ENCODE measurements at places on chromosomes 3 and 15.

GRCh38 chr3:55661141-55661540 is 174.0 kb upstream of the WNT5A start:
- DNase-seq, result no peak

- no peak for DNase-seq
Observed at GRCh38 chr3:58353722-58354553, 21.2 kb downstream of the PXK start.

GRCh38 chr3:72352176-72352575 is 496.1 kb downstream of the SHQ1 start:
- DNase-seq, result no peak

DNA sequence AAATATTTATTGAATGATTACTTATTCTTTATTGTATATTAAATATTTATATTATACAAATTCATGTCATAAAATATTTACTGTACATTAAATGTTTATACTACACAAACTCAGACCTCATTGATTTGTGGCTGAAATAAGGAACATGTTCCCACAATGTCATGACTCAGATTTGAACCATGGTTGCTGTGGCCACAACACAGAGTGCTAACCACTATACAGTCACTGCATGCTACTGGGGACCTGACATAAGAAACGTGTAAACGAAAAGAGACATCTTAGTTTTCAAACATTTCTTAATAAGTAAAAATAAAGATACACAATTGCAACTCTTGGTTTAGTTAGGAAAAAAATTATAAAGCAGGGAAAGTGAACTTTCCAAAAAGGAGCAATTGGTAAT is 99.1 kb upstream of the AGTR1 start:
- no peak for DNase-seq

DNA sequence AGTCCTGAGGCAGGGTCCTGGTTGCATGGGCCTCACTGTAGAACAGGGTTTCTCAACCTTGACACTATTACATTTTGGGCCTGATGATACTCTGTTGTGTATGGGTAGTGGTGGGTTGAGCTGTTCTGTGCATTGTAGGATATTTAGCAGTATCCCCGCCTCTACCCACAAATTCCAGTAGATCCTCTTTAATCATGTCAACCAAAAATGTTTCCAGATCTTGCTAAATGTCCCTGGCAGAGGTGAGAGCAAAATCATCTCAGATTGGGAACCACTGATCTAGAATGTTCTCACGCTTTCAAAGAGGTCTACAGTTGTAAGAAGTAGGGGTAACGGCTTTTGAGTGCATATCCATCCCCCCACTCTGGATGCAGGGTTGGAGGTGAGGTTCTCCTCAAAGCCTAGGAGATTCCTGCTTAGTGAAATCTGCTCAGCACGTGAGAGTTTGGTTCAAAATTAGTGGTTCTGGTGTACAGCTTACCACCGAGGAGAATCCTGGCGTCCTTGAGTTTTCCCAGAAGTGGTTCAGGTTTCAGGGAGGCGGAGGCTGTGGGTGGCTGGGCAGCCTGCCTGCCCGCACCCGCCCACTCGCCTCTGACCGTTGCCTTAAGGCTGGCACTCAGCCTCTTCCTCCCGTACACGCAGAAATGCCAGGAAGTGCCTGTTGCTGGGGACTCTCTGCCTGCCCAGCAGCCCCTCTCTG is 5.3 kb downstream of the ACVR2B start:
- no peak for DNase-seq

DNA sequence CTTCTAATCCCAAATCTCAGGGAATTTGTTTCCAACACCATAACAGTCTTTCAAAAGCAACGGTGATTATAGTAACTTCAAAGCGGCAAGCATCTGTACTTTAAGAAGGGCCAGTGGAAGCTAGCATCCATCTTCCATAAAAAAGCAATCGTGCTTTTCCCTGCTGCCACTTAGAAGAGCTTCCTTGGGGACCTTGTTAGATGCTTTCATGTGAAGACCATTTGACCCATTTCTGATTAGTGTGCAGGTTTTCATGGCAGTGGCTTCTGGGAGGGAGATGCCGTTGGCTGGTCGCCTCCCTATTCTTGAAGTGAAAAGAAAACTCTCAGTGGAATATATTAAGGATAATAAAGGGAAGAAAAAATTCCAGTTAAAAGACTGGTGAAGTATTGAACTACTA is 354.1 kb downstream of the ROBO2 start:
- no peak for DNase-seq

DNA sequence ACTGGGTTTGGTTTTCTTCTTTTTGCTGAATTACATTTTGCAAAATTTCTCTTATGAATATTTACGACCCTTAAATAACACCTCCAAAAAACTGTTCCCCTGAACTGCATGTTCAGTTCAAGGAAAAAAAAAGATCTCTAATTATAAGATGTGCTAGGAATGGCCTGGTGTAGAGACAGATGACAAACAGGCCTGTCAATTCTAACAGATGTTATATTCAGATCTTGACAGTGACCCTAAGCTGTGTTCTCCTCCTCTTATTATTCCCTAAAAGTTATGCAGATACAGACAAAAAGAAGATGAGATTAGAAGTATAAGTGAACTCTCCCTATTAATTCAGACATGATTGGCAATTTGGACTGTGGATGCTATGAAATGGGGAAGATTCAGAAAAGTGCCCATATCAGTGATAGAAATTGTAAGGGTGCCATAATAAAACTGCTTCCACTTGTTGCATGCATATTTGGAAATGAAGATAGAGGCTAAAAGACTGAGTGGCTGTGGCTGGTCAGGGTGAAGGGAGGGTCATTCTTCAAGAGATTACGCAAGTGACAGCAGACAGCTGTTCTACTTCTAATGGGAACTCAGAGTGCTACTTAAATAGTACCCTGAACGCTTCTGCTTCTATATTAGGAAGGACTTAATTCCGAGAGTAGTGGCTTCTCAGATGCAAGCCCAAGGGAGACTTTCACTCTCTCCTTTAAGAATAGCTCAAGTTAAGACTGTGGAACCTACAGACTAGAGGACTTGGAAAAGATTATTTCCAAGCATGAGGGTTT is 75.5 kb downstream of the ADAMTS9 start:
- DNase-seq, result no peak

DNA sequence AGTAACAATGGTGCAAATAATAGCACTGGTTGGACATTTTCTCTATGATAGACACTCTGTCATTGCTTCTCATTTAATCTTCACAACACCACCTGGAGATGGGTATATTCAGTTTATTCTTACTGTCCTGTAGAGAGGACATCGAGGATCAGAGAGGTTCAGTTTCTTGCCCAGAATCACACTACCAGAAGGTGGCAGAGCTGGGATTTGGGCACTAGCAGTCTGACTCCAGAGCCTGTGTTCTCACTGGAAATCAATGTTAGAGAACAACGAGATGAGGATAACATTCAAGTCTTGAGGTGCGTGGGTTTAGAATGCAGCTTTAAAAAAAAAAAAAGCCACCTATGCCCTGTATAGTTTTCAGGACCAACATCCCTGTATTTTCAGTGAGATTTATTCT is 127.8 kb downstream of the SYNPR start:
- no peak for DNase-seq

- no peak for DNase-seq
Observed at GRCh38 chr3:119147494-119147893, 1.5 kb downstream of the TEX55 start.

GRCh38 chr3:60600848-60601247 is 650.4 kb downstream of the FHIT start:
- DNase-seq, result no peak

DNA sequence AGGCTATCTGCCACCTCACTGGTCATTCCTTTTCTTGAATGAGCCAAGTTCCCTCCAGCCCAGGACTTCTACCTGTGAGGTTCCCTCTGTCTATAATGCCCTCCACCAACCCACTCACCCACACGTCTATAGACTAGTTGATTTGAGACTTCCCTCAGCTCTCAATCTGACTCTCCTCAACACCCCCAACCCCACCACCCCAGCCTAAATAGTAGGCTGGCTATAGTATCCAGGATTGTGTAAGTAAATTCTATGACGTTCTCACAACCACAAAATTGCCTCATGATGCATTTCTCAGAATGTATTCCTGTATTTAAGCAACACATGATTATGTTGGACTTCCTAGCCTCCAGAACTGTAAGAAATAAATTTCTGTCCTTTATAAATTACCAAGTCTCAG is 2.2 kb downstream of the PLSCR1 start:
- DNase-seq, result no peak

DNA sequence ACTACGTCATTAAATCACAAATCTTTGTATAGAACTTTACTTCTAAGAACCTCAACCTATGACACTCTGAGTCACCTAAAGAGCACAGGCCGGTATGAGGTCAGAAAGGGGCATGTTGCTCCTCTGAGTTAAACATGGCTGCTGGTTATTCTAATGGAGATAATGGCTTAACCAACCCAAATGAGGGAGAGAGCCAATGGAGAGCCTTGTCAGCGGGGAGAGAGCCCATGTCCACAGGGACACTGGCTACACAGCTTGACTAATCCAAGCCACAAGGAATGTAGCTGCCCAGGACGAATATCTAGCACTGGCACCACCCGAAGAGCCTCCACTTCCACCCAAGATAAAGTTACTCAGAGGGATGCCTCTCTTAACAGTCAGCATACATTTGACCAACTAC is 77.0 kb upstream of the STAC start:
- DNase-seq, result no peak

GRCh38 chr3:183356920-183357319 is 71.5 kb downstream of the MCF2L2 start:
- no peak for DNase-seq

- DNase-seq, result no peak
Observed at GRCh38 chr3:99313485-99313884, 324.9 kb upstream of the COL8A1 start.

GRCh38 chr3:62325896-62326295 is 47.5 kb downstream of the FEZF2 start:
- DNase-seq, result no peak

DNA sequence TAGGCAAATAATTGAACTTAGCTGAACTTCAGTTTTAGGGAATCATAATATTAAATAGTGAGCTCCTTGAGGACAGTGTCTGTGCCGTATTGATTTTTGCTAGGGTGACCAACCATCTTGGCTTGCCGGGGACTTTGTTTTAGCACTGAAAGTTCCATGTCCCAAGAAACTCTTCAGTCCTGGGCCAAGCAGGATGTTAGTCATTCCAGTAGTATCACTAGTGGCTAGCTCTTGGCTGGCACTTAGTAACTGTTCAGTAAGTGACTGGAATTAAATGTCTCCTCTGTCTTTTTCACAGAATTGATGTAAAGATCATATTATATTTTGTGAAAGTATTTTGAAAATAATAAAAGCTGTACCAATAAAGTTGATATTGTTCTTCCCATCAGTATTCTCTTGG is 42.3 kb downstream of the RSRC1 start:
- DNase-seq, result no peak

- no peak for DNase-seq
Observed at GRCh38 chr3:135532021-135532420, 433.5 kb upstream of the PPP2R3A start.

DNA sequence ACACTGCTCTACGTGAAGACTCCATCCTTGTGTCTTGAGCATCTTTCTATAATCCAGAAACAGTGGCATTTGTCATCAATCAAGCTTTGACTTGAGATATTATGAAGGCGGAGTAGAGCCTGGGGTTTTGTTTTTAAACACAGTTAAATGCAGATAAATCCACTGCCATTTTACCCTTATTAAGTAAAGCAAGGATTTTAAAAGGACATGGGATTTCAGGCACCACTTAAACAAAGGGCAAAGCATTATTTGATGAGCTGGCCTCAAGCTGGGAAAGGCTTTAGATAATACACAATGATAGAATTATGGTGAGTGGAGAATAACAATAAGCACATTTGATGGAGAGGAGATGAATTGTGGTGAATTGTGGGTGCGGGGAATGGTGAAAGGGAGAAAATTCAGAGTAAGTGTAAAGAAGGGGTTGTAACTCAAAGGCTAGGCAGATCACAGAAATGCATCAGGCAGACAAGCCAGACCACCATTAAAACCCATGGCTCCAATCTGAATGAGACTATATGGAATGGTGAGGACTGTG is 54.9 kb upstream of the GLCE start:
- no peak for DNase-seq

DNA sequence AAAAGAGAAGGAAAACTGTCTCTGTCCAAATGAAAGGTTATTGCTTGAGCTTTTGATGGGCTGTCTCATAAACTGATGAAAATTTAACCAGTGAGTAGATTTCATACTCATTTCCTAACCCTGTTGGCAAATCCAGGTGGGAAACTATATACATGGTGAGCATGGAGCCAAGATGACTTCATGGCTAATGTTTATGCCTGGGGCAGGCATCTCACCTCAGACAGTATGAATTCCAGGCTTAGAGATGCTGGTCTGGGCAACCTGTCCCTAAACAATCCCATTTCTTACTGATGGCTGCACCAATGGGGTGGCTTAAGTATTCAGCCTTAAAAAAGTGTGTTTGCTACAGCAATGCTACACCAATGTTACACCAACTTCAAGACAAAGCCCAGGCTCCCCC is 58.1 kb downstream of the SLTM start:
- no peak for DNase-seq

GRCh38 chr3:149660462-149660861 is 2.6 kb upstream of the WWTR1 start:
- DNase-seq, result no peak

DNA sequence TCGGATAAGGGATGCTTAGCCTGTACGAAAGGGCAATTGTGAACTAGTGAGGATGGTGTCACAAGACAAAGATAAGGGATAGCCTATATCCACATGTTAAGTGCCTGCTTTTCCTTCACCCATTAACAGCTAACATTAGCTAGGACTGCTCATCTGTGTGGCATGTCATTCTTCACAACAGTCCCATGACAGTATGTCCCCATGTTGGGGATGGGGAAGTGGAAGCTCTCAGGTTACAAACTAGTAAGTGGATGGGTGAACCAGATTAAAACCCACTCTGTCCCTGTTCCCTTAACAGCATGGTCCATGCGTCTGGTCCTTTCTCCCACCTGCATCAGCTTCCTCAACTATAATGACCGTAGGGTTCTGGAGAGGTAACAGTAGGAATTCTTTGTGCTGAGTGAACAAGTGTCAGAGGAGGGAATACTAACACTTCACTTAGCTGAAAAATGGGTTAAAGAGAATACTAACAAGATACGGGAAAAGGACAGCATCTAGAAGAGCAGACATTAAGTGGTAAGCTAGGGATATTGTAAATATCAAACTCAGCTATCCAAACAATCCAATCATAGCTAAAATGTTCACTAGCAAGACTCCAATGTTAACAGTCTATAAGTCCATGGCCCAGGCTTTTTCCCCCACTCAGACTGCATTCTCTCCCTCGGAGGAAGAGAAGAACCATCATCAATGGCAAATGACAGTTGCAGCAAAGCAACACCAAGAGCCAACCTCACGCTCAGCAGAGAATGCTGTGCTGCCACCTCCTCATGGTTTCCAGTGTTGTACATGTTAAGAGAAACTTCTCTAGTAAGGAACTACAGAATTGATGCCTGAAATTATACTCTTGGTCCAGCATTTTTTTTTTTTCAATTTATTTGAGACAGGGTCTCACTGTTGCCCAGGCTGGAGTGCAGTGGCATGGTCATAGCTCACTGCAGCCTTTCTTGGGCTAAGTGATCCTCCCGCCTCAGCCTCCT is 5.0 kb downstream of the RPLP1 start:
- no peak for DNase-seq

DNA sequence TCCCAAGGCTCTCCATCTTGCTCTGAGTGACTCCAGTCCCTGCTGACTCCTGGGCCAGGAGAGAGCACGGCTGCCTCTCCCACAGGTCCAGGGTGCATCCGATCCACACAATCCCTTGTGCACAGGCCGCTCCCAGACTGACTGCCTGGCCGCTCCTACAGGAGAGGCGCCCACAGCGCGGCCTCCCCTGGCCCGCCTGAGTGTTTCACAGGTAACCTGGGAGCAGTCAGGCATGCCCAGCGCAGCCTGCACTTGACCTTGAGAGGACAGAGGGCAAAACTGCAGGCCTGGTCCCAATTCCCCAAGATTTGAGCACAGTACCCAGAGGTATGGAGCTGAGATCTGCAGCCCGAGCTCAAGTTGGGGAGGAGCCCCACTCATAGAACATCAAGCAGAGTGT is 490.2 kb downstream of the CNTN6 start:
- no peak for DNase-seq
